ENCODE measurements at places on chromosomes 1 and 21.

- no peak for DNase-seq
Measured at GRCh38 chr1:169874229-169874628, 19.5 kb downstream of the SCYL3 start.

GRCh38 chr1:39833121-39833520 lies 44.5 kb upstream of the BMP8B start:
- DNase-seq, result no peak

GRCh38 chr1:73782901-73783300 lies 415.1 kb downstream of the LRRIQ3 start:
- no peak for DNase-seq

DNA sequence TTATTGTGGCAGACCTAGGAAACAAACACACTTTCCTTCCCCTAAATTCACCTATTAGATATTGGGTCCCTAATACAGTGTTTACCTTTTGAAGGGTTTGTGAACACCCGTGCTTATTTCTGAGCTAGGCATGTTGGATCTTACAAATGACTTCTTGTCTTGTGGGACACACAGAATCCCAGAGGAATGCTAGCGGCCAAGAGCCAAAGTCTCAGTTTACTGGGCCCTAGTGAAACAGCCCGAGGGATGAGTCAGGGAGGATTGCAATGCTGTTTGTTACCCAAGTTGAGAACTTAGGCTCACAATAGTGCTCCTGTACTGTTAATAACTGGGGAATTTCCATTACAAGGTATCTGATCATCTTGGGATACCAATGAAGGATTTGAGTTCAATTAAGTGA lies 100.1 kb upstream of the AKT3 start:
- DNase-seq, result no peak

DNA sequence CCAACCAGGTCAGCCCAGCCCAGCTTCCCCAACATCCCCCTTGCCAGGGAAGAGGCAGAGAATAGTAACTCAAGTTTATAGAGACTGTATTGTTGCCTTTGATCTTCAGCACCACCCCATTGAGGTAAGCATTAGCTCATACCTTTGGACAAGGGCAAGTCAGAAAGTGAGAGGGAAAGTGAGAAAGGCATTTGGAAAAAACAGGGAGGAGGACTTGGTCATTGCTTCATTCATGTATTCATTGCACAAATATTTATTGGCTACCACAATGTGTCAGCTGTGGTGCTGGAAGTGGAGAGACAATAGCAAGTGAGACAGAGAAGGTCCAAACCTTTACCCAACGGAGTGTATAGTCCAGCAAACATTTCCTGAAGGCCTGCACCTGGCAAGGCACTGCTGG lies 561.2 kb downstream of the KIF26B start:
- DNase-seq, result no peak

GRCh38 chr21:26849428-26850115 lies 4.4 kb upstream of the ADAMTS1 start:
- DNase-seq, result no peak

DNA sequence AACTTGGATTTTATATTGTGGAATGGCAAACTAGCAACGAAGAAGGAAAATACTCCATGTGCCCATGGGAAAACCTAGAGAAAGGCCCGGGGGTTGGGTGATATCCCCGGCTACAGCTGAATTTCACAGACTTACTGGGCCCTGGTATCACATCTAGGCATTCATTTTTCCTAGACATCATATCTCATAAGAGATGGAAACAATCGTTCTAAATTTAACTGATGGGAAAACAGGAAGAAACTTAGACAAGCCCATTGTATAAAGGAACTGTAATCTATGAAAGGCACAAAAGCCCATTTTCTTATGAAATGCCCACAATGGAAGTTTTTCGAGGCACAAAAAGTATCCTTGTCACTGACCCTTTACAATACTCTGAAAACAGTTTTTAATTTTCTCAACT lies 407.9 kb upstream of the LYPLAL1 start:
- no peak for DNase-seq

- no peak for DNase-seq
Measured at GRCh38 chr1:39726600-39726999, 12.1 kb upstream of the PPIE start.

- DNase-seq, result no peak
Measured at GRCh38 chr21:41864311-41865001, 14.7 kb downstream of the PRDM15 start.

DNA sequence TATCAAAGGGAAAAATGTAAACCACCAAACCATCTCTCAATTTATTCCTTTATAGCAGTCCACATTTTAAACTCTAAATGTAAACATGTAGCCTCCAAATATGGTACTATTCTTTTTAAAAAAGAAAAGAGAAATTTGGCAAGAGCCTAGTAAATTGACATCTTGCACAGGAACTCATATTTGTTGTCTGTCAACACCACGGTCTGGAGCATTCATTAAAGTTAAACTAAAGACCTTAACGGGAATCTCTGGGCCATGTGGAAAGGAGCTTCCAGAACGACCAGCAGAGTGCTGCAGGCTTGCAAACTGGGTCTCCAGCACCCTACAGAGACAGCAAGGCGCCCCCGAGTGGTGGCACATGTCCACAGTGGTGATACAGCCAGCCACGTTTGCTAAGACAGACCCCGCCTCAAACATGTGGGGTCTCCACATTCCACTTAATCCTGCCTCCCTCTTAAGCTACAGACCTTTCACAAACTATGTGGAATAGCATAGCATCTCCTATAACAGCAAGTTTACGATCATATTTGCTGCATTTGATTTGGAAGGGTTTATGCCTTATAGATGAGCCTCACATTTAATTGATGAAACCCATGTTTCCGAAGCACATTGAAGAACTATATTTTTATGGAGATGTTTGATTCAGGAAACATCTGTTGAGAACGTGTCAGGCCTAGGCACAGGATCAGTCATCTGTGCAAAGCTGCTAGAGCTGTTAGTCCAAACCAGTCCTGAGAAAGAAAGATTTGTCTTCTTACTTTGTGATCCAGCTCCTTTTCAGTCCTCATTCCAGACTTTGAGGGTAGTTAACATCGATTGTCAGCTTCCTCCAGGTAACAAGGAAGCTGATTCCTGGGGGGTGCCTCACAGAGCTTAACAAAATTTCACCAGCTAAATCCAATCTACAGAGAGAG lies 96.4 kb upstream of the BACE2 start:
- no peak for DNase-seq

DNA sequence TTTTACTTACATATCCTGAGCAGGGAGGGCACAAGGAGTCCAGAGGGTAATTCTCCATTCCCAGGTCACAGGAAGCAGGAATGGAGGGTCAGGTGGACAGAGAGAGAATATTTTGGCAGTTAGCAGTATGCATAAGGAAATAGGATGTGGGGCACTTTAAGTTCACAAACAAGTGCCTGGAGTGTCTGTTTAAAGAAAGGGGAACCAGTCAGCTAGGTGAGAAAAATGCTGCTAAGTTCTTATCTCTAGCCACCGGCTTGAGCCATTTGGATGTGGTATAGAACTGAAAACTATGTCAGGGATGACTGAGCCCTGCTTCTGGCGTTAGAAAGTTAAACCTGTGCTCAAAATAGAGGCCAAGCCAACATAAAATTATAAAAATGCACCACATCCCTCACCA lies 739.7 kb upstream of the NCAM2 start:
- no peak for DNase-seq

DNA sequence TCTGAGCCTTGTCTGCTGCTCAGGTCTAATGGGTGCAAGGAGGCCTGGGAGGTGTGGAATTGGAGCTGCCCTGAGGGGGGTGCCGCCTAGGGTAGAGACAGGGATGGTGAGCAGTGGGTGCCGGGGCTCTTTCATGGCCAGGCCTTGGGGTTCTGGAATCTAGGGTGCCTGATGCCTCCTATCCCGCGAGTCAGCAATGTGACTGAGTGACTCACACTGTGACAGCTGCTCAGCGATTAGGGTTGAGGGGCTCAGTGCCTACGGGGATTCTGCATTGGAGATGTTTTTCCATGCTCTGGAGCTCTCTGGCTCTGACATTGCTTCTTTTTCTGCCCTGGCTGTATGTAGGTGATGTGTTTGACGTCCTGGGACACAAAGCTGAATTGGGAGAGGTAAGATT lies 16.8 kb downstream of the ATP8B2 start:
- DNase-seq, result no peak

GRCh38 chr1:212987702-212988322 lies 27.9 kb downstream of the ANGEL2 start:
- DNase-seq, result no peak

- DNase-seq, result no peak
Measured at GRCh38 chr1:109361069-109361468, 36.6 kb downstream of the SORT1 start.

DNA sequence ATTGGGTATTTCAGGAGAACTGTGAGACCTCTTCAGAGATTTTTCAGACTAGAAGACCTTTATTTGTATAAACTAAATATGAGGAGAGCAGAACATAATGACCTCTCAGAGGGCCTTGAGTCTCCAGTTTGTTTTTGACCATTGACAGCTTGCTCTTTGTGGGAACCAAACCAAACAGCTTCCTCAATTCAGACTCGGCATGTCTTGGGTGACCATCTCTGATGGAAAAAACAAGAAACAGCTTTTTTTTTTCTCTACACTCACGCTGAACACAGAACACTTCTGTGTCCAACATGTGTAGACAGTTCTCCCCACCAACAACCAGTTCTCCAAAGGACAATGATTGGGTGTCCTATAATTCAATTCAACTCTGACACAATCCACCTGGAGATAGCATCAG lies 11.5 kb downstream of the ATP1A4 start:
- no peak for DNase-seq

GRCh38 chr1:16210581-16210980 lies 1.9 kb downstream of the ARHGEF19 start:
- DNase-seq, result no peak

DNA sequence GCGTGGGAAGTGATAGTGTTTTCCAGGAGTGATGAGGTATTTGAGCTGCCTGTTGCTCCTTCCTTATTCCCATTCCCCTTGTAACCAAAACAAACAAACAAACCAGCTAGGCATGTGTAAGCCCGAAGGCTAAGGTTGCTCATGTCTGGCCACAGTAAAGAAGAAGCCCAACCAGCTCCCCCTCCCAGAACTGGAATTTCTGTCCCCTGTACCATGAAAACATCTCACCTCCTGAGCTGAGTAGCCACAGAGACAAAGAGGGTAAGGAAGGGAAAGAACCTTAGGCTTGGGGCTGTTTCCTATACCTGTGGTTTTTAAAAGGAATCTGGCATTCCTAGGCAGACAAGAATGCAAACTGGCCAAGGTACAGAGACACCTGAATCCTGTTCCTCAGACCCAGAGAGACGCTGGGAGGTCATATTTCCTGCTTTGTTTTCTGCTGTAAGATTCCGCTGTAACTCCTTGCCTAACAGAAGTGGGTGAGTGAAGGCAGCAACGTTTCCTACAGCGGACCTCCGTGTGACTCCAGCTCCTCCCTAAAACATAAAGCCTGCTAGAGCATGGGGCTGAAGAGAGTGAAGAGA lies 41.7 kb upstream of the RAB4A start:
- no peak for DNase-seq

DNA sequence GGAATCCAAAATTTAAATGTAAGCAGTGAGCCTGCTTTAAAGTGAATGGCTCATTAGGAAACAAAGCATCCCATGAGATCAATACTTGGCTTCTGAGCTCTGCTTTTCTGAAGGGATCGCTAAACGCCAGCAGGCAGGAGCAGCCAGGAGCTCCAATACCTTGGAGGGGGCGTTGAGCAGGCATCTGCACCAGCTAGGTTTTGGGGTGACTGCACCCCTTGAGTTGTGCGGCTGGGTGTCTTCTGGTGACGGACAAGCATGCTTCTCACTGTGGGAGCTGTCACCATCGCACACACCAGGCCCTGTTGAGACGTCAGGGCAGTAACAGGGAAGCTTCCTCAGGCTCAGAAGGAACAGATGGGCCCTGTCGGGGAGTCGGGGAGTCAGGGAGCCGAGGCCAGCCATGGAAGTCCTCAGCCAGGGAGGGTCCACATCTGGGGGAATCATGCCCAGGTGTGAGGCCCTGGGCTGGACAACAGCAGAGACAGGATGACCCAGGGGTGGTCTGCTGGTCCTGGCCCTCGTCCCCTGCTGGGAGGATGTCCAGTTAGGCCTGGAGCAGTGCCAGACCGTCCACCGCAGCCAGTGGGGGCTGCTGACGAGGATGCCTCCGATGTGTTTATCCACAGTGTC lies 57.9 kb upstream of the ADARB1 start:
- peak; percentile 35 for DNase-seq

GRCh38 chr1:173628888-173629287 lies 6.2 kb upstream of the TEX50 start:
- no peak for DNase-seq

GRCh38 chr1:231157311-231157710 lies 4.5 kb upstream of the TRIM67 start:
- DNase-seq, result no peak

DNA sequence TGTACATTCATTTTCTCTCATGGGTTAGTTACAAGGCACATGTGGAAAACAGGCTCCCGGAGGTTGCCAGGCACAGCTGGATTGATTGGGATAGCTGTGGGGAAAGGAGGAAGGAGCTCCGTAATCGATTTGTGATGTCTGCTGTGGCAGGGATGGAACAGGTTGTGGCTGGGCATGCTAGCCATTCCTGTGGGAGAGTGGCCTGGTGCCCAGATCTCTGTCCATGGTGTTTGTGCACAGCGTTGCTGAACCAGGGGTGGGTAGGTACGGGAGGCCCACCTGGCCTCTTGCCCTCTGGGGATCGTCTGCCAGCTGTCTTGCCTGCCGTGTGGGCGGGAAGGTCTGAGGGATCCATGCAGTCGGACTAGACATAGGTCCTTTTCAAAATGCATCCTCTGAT lies 302.8 kb upstream of the VAMP3 start:
- no peak for DNase-seq

- no peak for DNase-seq
Measured at GRCh38 chr21:35043549-35043948, 5.6 kb downstream of the RUNX1 start.

- DNase-seq, result no peak
Measured at GRCh38 chr1:233081735-233082134, 131.3 kb downstream of the NTPCR start.

DNA sequence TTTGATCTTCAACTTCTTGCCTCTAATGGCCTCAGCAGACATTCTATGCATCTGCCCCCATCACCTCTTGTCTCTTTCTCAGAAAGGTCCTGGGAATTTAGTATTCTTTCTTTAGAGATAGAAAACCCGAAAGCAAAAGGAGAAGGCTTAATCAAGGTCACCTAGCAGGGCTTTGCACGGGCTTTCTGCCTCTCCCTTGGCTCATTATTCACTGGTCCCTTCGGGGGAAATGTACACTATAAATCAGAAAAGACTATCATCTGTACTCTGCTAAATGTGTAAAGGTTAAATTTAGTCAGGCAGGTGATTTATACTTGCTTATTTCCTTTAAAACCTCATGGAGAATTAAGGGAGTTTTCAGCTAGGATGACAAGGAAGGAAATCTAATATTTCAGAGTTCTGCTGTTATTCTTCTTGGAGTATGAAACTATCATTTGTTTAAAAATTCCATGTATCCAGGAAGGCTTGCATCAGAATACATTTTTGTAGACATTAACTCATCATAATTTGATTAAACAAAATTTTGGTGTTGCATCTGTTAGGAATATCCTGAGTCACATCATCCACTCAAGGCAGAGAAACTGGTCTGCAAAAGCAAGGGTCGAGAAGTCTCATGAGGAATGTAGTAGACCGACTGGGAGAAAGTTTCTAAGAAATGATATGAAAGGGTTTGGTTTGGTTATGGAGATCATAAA lies 124.6 kb downstream of the GABPA start:
- no peak for DNase-seq

- no peak for DNase-seq
Measured at GRCh38 chr1:185343306-185343705, 26.3 kb upstream of the IVNS1ABP start.

GRCh38 chr1:207822602-207823451 lies 71.0 kb downstream of the CD46 start:
- peak; percentile 91 for DNase-seq
